ENCODE measurements at places on chromosomes 7 and 10.

- no peak for DNase-seq
Measured at GRCh38 chr7:25812086-25812850, 339.7 kb upstream of the NFE2L3 start.

- DNase-seq: no peak
Measured at GRCh38 chr7:125279961-125280360, 350.3 kb upstream of the POT1 start.

DNA sequence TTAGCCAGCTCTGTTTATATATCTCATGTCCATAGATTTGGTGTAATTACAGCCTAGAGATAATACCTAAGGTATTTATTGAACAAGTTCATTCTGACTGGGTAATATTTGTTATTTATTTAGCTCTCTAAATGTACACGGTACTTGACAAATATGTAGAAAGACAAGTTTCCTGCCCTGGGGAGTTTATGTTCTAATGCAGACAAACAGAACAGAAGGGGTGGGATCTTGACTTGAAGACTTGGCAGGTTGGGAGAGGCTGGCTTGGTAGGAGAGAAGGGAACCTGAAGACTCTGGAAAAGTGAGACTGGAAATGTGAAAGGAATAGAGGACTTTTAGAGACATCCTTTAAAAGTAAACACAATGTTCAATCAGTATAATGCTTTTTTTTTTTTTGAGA is 97.7 kb upstream of the CDK6 start:
- DNase-seq: no peak

DNA sequence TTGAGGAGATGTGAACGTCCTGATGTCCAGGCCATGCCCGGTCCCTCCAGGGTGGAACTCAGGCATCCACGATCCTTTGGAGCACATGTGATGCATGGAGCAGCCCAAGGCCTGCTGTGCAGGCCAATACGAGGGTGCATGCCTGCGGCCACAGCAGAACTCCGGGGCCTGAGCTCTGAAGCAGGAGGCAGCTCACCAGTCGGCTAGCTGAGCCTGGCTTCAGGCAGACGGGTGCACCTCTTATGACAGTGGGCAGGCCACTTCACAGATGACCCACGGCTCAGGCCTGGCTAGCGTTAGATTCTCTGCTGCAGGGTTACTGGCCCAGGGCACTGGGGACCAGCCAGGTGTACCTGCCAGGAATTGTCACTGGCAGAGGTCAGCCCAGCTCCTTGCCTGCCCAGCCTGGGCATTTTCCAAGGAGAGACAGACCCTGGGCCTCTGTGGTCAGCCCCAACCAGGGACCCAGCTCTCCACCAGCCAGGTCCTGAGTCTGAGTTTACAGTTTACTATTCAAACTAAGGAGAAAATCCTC is 29.6 kb upstream of the INPP5A start:
- DNase-seq: peak; percentile 12

DNA sequence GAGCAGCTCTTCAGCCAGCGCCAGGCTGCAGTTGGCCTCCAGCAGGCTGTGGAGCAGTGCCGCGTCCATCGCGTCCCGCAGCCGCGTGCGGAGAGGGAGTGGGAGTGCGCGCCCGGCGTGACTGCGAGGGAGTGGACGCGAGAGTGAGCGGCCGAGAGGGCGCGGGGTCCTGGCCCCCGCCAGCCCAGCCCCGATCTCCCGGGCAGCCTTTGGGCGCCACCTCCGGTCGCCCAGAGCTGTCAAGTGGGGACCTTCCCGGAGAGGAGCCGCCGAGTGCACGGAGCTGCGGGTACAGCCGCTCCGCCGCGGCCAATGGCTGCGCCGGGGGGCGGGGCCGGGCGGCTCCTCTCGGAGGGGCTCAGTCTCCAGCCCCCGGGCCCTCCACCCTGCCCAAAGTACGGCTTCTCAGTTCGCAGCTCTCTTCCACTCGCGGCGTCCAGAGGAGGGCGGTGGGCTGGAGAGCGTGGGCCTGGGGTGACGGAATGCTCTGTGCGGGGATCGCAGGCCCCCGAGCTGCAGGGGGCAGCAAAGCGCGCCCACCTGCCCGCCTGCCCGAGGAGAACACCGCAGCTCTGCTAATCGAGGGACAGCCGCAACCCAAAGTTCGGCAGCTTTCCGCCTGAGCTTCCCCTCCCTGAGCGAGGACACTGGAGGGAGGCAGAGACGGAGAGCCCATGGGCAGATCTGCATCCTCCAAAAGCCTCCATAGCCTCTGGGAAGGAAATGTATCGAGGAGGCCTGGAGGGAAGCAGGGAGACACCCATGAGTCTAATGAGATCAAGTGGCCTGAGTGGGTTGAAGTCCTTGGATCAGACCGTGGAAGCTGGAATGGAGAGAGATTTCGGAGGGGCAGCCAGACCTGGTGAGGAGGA is at the start of gene CRHR2:
TSS of gene CRHR2 (minus strand) at position 245 of the 872 bp plus-strand sequence. CDS start at position 69, 176 bp downstream.
- no peak for DNase-seq

GRCh38 chr10:30313579-30314350 is 35.3 kb downstream of the MTPAP start:
- DNase-seq: no peak

DNA sequence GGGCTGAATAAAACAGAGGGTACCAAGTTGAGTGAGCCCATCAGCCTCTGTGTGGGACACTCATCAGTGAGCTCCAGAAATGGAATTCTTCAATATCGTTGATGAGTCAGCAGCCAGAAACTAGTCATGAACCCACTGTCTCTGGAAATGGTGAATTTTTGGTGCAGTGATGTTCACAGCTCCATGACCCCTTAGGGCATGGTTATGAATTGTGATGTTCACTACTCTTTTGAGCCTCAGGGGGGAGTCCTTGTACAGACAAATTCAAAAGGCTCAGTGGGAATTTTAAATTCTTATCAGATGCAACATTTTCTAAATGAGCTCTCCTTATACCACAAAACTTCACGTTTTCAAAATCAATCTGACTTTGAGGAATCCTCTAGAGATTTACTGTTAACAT is 335.7 kb downstream of the PHTF2 start:
- no peak for DNase-seq

DNA sequence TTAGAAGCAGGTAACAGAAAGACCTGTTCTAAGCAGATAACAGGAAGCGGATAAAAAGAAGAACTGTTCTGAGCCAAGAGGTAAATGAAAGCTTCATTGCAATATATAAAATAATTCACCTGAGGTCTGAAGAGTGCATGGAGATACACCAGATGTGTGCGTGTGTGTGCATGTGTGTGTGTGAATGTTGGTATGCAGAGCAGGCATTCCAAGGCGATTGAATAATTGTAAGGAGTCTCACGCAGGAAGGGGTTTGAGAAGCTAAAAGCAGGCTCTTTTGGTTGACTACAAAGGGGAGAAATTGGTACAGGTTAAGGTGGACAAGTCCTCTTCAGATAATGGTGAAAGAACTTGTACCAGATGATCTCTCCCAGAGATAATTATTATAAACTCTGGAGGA is 450.6 kb downstream of the DNAJB9 start:
- no peak for DNase-seq

- no peak for DNase-seq
Measured at GRCh38 chr7:70573696-70574095, 558.2 kb upstream of the GALNT17 start.

DNA sequence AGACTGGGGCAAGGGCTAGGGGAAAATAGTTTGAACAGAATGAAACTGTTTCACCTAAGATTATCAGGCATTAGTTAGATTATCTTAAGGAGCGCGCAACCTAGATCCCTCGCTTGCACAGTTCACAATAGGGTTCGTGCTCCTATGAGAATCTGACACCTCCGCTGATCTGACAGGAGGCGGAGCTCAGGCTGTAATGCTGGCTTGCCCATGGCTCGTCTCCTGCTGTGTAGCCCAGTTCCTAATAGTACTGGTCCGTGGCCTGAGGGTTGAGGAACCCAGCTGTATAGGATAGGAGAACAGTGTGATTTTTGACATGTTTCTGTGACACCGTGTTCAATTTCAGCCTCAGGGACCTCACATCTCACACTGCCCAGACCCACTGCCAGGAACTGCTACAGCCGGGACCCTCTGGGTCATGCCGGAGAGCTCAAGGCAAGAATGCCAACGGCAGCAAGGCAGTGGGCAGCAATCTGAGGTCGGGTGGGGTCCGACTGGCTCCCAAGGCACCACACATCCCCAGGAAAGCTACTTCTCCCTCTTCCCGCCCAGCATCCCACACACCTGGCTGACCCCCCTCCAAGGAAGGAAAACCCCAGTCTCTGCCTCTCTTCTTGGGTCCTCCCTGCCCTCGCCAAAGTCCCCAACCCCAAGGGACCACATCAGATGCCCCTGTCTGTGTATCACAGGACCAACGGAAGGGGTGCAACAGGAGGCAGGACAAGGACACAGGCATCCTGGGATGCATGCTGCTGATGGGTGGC is 31.7 kb downstream of the CAMK2B start:
- DNase-seq: no peak

DNA sequence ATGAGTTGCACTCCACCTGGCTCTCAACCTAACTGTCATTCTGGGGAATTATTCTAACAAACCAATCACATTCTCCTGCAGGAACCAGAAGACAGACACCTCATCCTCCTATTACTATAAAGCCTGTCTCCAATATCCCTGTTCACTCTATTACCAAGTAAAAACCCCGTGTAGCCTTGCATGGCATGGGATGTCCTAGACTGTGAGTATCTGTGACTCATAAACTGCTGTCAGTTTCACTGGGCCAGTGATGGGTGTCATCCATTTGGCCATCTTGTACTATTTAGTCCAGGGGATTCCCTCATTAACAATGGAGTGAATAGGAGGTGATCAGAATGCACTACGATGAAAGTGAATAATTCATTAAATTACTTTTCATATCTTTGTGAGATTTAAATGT is 608.7 kb downstream of the DNAJB9 start:
- no peak for DNase-seq

- no peak for DNase-seq
Measured at GRCh38 chr10:26516540-26517101, 78.5 kb downstream of the APBB1IP start.

DNA sequence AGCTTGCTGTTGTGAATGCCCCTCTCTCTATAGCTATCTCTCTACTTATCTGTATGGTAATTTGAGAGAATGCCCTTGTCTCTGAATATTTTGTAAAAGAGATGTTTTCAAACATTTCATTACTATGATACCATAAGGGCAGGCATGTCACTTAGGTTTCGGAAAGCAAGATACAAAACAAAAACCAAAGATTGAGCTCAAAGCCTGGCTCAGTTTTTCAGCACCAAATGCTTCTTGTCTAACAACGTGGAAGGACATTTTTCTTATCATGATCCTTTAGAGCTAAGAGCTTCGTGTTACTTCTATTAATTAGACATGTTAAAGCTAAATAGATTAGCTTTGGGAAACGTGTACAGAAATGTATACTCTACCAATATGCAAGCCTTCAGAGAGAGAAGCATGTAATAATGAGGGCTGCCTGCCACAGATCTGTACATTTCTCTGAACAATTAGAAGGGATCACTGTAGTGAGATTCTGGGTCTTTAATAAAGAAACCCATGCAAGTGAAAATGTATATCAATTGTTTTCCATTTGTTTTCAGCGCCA is 148.9 kb downstream of the ARID5B start:
- no peak for DNase-seq

Data from omental fat pad (tissue), 4 donors.